Stimulated activated CD8-positive, alpha-beta memory T cell treated with anti-CD3 and anti-CD28 coated beads, Interleukin-15, amount 100 ng/mL, for 24 hours (primary cell): ENCODE measurements at places on chromosomes 1 and 21.
A peak's percentile ranks its signal among the peaks of the same experiment; 100 is the strongest.

DNA sequence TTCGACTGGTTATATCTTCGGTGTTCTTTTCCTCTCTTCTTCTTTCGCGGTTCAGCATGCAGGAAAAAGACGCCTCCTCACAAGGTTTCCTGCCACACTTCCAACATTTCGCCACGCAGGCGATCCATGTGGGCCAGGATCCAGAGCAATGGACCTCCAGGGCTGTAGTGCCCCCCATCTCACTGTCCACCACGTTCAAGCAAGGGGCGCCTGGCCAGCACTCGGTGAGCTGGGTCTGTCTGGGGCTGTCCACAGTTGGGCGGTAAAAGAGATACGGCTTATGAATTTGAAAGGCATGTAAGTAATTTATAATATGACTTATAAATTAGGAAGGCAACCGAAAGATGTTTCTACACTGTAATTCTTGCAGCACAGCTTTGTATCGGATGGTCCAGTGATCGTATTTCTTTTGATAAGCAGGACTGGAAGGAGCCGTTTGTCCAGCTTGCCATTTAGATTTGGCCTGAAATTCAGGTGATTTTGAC, 334 bp downstream of the CTH start:
- peak; percentile 5 for DNase-seq

- DNase-seq, result no peak
Measured at GRCh38 chr1:225522588-225523262, 94.9 kb upstream of the LBR start.

DNA sequence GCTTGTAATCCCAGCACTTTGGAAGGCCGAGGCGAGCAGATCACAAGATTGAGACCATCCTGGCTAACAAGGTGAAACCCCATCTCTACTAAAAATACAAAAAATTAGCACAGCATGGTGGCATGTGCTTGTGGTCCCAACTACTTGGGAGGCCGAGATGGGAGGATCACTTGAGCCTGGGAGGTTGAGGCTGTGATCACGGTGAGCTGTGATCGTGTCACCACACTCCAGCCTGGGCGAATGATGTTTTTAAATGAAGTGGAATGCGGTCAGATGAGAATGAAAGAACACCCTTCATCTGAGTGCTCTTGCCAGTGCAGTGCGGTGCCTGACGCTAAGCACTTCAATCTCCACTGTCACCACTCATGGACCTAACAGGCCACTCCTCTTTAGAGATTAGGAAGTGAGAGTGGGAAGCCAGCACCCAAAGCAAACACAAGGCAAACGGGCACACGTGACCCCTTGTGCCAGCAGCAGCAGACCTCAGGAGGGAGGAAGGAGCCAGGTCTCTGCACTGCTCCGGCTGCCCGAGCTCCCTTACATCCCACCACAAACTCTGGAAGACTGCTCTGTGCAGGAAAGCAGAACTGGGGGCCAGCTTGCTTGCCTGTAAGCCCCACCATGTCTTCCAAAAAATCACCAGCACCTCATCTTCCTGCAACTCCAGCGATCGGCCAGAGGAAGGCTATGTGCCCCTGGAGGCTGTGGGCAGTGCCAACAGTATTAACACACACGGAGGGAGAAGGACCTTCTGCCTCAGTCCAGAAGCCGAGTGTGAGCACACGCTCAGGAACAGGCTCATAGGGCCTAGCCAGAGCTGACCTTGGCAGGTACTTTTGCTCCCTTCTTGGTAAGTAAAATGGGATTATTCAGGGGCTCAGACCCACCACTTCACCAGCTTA, 9.7 kb downstream of the CTNNBIP1 start:
- DNase-seq, result no peak

DNA sequence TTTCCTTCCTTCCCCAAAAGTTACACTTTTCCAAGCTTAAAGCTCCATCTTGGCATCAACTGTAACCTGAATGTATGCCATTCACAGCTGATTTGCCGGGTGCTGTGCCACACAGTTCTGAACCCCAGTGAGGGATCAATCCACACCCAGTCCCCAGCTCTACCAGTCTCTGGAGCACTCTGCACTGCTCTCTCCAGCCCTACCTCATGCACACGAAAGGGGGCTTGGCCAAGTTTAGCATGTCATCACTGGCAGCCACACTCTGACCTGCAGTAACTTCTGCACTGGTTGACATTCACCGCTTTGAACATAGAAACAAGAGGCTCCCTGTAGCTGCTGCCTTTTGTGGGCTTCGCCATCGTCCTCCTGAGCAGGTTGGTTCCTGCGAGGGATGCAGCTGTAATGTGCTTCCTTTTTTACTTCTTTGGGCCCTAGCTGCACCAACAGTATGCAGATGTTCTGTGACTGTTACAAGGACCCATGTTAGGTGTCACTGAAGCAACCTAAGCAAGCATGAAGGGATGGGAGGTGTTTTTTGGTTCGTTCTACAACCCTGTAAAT, 135.4 kb upstream of the SLC44A3 start:
- DNase-seq, result no peak

DNA sequence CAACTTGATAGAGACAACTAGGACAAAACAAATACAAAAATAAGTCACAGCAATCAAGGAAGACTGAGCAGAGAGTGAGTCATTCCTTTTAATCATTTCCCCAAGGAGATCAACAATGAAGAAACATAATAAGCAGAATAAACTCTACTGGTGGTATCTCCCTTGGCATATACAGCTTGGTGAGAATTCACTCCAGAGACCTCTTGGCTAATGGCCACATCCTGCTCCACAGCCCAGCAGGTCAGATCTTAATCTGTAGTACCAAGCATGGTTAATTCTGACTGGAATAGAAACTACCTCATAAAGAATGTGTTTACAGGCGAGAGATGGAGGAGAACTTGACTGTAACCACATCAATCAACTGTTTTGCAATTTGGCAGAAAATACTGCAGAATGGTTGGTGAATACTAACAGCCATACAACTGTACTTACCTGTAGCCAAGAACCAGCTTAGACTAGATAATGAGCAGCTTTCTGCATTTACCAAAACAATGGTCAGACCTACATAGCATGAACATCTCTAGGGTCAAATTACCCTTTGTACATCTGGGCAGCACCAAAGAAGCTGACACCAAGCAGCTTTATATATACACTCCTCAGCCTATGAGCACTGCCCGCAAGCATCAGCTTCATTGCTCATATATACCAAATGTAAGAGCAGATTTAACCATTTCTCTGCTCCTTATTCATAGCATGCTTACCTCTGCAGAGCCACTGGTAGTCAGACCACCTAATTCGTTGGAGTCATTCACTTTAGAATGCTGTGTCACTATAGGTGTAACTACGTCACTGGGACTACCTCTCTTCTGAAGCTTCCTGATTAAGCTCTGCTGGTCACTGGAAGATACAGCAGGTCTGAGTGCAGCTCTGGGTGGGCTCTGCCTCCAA, 51.0 kb downstream of the KIAA0319L start:
- no peak for DNase-seq
